Fibroblast of skin of scalp (primary cell): ENCODE measurements at places on chromosomes 2 and 18.

DNA sequence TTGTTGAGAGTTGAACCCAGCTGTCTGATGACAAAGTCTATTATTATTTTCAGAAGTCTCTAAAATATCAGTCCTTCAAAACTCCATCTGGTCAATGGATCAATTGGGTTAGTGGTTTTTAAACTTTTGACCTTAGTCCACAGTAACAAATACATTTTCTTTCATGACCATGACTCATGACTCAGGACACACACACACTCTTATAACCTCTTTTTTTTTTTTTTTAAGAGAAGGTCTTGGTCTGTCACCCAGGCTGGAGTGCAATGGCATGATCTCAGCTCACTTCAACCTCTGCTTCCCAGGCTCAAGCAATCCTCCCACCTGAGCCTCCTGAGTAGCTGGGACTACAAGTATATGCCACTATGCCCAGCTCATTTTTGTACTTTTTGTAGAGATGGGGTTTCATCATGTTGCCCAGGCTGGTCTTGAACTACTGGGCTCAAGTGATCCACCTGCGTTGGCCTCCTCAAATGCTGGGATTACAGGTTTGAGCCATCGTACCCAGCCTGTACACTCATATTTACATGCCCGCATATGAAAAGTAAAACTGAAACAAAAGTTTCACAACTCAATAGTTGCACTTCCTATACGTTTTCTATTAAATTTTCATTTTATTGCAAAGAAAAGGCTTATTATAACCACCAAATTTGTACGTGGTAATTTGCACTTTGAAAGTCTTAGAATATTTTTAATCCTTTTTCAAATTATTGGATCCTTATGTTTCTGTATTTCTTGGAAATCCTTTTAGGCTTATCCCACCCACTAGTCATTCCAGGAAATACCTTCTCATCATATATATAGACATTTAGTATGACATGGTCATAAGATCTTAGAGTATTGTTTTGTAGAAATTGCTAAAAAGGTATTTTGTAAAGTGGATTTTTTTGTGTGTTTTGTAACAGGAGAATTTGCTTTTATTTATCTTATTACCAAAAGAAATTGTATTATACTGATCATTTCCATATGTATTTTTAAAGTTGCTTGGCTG is 199.0 kb downstream of the LPIN1 start:
- no peak for DNase-seq

- DNase-seq, result no peak
Observed at GRCh38 chr2:198056836-198057235, 252.4 kb downstream of the PLCL1 start.

- peak; percentile 100 for DNase-seq
Observed at GRCh38 chr2:217858519-217859491, 144.0 kb downstream of the TNS1 start.

- DNase-seq, result peak; percentile 85
Observed at GRCh38 chr2:46315103-46315890, 18.1 kb downstream of the EPAS1 start.

DNA sequence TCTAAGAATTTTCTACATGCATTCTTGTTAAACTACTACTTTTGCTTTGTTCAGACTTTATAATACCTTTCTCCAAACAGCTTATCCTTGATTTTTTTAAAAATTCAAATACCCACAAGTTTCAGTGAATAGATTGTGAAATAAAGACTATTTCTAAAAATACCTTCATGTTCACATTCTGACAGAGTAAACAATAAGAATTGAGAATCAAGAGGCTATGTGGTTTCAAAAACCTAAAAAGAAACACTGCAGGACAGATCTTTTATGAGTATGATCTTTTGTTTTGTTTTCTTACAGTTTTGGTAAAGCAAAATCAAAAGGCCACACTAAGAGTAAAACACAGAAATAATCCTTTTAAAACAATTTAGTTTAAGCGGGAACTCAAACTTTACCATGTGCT is 21.2 kb downstream of the ALS2 start:
- DNase-seq, result no peak

DNA sequence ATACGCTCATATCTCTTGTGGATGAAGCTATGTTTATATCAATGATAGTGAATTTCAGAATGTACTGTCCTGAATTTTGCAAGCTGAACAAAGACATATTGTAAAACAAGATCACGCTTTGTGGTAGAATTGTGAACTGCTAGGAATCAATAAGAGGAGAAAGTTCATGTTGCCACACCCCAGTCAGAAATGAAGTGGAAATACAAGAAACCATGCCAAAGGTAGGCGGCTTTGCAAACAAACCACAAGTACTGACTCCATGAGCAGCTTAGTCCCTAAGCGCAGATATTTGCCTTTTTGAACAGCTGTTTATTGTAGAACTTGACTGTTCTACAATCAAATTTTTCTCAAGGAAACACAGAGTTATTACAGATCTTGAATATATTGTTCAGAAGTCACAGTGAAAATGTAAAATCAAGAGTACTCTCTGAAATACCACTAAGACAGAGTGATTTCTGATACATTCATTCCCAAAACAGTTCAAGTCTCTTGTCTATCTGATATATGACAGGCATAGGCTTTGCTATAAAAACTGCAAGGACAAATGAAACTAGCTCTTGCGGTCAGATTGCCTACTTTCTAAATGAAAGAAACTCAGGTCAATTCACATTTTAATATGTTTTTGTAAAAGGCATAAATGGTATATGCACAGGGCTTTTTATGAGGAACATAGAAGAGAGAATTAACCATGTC is 120.9 kb upstream of the CDH19 start:
- no peak for DNase-seq

GRCh38 chr2:186429104-186429503 is 57.0 kb upstream of the ZC3H15 start:
- DNase-seq, result no peak

DNA sequence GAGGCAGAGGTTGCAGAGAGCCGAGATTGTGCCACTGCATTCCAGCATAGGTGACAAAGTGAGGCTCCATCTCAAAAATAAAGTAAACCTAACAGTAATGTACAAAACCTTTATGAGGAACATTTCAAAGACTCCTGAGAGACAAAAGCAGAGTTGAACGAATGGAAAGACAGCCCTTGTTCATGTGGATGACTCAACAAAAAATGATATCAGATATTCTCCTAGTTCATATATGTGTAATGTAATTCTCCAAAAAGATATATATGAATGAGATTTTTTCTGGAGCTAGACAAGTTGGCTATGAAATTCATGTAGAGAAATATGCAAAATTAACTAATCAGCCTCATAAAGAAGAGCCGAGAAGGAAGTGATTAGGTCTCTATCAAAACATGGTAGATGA is 61.7 kb downstream of the KIAA1328 start:
- DNase-seq, result no peak

GRCh38 chr2:153005071-153005730 is 286.8 kb downstream of the ARL6IP6 start:
- no peak for DNase-seq
